Stimulated activated CD4-positive, alpha-beta T cell treated with anti-CD3 and anti-CD28 coated beads, Interleukin-1b, Interleukin-23, amount 100 ng/mL, for 1 hour (primary cell): ENCODE measurements at places on chromosomes 4 and X.

GRCh38 chr4:36218121-36218520 lies 26.2 kb downstream of the ARAP2 start:
- DNase-seq: no peak

- peak; percentile 64 for DNase-seq
Observed at GRCh38 chrX:154546354-154547244, at the start of gene G6PD. Gene G6PD (minus strand): TSS chrX:154546846. CDS start chrX:154546155, 691 bp downstream.

DNA sequence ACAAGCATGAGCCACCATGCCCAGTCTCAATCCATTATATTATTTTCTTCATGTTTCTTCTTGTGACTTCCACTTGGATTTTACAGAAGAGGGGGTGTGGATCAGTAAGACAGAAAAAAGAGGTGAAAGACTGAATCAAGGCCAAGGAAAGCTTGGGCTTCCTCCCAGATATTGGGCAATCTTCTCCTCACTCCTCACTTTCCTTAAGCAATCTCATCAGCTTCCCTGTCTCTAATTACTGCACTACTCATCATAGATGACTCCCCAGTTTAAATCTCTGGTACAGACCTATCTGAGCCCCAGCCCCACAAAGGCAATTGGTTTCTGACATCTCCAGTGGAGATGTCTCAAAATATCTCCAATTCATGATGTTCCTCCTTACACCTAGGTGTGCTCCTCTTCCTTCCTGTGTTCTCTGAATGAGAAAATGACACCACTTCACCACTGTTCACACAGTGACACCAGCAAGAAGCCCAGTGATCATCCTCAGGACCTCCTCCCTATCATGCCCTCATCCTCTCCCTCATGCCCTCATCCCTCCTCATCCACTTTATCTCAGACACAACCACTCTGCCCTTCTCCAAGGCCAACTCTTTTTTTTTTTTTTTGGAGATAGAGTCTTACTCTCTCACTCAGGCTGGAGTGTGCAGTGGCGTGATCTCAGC lies 44.8 kb upstream of the HERC6 start:
- no peak for DNase-seq

DNA sequence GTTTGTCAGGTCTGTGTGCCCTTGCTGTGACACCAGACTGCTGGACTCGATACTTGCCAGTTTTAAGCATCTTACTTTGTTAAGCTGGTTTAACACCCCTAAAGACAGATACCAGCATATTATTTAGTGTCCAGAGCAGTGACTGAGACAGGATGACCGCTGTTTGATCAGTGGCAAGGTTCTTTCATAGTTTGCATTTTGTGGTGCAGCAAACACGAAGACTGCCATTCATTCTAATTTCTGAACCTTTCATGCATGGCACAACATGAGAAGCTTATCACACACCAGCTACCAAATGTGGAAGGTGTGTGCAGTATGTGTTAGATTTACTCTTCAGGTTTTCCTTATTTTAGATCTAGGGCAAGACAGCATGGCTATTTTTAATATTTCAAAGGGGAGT lies 28.2 kb downstream of the JADE1 start:
- no peak for DNase-seq

DNA sequence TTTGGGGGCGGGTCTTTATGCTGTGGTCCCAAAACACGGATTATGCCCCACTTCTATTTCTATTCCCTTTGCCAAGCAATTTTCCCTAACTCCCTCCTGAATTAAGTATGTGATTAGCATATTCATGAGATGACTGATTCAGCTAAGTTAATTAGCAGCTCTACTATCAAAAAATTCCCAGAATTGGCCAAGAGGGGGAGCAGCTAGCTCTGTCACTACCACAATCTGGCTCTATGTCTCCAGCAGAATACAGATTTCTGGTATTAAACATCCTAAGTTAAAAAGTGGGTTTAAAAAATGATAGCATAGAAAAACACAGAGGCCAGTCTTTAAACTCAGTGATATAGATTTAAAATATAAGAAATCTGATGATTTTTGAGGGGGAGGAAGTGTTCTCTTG lies 80.3 kb downstream of the GPC4 start:
- DNase-seq: no peak
